ENCODE measurements at places on chromosomes 2 and 18.
A peak's percentile ranks its signal among the peaks of the same experiment; 100 is the strongest.

DNA sequence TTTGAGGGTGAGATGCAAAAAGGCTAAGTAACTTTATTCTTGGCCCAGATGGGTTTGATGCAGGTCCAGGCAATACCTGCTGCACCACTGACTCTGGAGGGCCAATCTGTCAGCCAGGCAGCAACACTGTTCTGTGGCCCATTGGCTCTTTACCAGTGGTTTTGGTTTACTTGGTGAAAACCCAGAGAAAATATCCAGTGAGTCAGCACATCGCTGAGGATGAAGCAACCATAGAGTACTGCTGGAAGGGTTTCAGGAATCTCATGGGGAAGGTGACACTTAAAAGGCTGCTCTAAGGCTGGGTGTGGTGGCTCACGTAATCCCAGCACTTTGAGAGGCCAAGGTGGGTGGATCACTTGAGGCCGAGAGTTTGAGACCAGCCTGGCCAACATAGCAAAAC, 192.5 kb upstream of the FAM98A start:
- DNase-seq = no peak

DNA sequence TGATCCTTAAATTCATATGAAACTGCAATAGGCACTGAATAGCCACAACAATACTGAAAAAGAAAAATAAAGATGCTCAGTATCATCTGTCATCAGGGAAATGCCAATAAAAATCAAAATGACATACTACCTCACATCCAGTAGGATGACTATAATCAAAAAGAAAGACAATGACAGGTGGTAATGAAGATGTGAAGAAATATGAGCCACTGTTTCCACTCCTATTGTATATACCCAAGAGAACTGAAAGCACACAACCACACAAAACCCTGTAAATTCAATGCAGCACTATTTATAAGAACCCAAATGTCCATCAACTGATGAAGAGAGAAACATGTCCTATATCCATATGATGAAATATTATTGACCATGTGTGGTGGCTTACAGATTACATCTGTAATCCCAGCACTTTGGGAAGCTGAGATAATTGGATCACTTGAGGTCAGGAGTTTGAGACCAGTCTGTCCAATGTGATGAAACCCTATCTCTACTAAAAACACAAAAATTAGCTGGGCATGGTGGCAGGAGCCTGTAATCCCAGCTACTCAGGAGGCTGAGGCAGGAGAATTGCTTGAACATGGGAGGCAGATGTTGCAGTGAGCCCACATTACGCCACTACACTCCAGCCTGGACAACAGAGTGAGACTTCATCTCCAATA, 39.9 kb downstream of the MAP3K2 start:
- peak; percentile 85 for DNase-seq

DNA sequence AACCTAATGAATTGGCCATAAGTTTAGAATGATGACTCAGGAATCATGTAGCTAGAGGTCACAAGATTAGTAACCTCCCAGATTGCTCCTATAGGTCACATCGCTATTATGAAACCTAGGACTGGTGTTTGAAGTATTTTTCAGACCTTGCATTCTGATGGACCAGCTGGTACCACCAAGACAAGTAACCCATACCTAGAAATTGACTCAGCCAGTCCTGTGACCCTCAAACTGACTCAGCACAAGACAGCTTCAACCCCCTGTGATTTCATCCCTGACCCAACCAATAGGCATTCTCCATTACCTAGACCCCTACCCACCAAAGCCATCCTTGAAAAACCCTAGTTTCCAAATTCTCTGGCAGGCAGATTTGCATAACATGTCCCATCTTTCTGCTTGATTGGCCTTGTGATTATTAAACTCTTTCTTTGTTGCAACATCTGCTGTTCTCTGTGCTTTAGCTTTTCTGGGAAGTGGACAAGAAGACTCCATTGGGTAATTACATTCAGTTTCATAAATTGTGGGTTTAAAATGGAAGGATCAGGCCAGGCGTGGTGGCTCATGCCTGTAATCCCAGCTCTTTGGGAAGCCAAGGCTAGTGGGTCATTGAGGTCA, 254.9 kb downstream of the IRS1 start:
- no peak for DNase-seq

GRCh38 chr18:35072616-35073015, 31.4 kb downstream of the MAPRE2 start:
- no peak for DNase-seq

DNA sequence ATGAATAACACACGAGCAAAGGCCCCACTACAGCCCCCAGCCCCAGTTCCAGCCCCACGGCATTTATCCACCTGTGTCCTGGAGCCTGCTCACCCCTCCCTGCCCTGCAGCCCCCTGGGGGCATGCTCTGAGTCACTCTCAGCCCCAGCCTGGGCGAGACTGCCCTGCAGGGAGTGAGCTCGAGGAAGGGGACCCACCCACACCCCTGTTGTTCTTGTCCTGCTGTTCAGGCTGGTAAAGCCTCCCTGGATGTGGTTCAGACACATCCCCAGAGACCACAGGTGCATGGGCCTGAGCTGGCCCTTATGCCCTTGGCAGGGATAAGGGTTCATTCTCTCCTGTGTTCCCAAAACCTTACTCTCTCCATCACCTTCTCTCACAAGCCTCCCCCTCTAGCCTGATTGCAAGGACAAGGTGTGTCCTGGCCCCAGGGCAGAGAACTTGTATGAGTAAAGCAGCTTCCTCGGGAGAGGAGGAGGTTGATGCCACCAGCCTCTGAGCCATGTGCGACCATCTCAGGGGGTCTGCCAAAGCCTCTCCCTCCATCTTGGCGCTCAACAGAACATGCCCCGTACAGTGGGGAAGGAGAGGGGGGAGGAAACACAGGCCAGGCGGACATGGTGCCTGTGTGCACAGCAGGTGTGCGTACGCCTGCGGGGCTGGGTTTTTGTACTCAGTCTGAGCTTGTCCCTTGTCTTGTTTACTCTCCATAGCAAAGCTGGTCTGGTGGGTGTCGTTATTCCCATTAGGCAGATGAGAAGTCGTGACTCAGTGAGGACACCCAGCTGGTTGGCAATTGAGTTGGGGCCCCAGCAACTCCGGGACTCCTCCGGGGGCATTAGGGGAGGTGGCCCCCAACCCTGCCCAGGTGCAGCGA, 64.4 kb downstream of the CIB4 start:
- no peak for DNase-seq

- no peak for DNase-seq
These were observed 483.4 kb upstream of the KLHL29 start for GRCh38 chr2:22901471-22902179.

DNA sequence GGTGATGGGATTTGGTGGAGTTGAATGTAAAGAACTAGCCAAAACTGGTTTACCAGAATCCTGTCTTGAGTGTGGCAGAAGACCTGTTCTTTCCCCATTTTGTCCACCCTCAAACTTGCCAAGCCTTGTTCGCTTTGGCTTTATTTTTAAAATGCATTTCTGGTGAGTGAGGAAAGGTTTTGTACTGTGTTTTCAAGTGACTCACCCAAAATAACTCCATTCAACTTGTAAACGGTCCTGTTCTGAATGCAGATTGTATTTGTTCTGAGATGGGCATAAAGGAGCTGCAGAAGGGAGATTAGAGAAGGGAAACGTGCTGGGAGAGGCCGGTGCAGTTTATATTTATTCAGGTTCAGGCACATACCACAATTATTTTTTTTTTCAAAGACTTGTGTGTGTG, 5.3 kb upstream of the ITPRID2 start:
- DNase-seq = no peak

DNA sequence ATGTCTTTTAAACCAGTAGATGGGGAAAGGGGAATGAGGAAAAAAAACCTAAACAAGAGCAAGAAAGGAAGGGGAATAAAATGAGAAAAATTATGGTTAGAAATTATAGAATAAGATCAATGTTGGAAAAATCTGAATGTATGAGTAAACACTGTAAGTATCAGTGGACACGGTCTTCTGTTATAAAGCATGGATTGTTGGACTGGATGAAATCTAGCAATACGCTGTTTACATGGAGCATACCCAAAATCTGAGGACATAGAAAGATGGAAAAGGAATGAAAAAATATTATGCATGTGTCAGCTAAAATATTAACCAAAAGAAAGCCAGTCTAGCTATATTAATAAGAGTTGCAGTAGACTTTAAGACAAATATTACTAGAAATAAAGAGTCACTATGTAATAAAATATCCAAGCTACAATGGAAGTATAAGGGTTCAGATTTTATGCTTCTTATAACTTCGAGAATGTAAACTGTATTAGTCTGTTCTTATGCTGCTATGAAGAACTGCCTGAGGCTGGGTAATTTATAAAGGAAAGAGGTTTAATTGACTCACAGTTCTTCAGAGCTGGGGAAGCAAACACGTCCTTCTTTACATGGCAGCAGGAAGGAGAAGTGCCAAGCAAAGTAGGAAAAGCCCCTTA, 32.4 kb downstream of the DDX1 start:
- no peak for DNase-seq

DNA sequence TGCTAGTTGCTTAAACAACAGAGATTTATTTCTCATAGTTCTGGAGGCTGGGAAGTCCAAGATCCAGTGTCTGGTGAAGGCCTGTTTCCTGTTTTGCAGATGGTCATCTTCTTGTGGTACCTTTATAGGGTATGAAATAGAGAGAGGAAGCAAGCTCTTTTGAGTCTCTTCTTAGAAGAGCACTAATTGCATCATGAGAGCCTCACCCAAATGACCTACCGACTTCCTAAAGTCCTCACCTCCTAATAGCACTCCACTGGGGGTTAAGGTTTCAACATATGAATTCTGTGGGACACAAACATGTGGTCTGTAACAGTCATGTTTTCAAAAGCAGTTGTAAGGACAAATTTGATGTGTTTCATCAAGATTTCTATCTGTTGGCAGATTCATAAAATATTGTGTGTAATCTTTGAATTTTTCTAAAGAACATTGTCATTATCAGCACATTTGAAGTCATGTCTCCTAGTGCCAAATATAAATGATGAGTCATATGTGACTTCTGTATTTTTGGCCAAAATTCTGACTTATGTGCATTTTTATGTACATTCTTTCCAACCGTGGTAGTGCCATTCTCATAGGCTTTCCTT, 45.3 kb downstream of the CD28 start:
- no peak for DNase-seq

DNA sequence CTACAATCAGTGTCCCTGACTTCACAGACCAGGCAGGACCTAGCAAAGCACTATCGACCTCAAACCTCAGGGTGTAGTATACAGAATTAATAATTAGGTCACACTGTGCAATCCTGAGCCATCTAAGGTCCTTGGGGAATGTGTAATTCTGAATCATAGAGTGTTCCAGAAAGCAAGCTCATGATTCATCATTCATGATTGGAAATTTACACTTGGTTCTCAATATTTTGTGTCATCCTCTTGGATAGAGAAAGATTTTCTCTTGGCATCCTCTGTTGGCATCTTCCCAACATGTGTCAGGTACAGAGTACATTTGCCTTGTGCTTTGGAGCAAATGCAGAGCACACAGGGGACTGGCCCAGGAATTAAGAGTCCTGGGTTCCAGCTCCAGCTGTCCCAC, 245.0 kb upstream of the NT5C1B start:
- no peak for DNase-seq

- no peak for DNase-seq
These were observed 24.7 kb upstream of the GPC1 start for GRCh38 chr2:240410808-240411207.

DNA sequence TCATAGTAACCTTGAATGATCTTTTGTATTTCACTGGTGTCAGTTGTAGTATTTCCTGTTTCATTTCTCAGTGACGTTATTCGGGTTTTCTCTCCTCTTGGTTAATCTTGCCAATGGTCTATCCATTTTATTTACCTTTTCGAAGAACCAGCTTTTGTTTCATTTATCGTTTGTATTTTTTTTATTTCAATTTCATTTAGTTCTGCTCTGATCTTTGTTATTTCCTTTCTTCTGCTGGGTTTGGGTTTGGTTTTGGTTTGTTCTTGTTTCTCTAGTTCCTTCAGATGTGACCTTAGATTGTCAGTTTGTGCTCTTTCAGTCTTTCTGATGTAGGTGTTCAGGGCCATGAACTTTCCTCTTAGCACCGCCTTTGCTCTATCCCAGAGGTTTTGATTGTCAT, 36.7 kb downstream of the SP140 start:
- DNase-seq = no peak

DNA sequence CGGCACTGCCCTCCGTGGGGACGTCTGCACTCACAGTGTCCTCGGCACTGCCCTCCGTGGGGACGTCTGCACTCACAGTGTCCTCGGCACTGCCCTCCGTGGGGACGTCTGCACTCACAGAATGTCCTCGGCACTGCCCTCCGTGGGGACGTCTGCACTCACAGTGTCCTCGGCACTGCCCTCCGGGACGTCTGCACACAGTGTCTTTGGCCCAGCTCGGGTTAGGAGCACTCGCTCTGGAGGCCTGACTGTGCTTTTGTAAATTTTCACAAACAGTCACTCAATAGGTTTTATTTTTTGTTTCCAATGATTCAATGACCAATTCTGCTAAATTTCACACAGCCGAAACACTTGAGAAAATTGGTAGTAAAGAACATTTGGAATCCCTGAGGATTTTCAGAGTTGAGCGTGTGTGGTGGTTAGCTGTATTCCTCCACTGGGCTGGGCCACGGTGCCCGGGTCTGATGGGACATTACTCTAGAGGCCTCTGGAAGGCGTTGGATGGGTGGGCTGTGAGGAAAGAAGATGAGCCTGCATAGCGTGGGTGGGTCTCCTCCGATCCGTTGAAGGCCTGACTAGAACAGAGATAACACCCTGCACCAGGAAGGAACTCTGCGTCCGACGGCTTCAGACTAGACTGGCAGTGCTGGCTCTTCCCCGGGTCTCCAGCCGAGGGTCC, 134.8 kb downstream of the RTP5 start:
- DNase-seq = no peak

DNA sequence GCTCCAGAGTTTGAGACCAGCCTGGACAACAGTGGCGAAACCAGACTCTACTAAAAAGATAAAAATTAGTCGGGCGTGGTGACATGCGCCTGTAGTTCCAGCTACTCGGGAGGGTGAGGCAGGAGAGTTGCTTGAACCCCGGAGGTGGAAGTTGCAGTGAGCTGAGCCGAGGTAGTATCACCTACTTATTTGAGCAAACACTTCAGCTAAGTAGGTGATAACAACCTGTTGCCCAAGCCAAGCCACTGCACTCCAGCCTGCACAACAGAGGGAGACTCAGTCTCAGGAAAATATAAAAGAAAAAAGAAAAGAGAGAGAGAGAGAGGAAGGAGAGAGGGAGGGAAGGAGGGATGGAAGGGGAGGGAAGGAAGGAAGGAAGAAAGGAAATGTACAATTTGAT, 21.3 kb downstream of the FER1L5 start:
- DNase-seq = no peak

DNA sequence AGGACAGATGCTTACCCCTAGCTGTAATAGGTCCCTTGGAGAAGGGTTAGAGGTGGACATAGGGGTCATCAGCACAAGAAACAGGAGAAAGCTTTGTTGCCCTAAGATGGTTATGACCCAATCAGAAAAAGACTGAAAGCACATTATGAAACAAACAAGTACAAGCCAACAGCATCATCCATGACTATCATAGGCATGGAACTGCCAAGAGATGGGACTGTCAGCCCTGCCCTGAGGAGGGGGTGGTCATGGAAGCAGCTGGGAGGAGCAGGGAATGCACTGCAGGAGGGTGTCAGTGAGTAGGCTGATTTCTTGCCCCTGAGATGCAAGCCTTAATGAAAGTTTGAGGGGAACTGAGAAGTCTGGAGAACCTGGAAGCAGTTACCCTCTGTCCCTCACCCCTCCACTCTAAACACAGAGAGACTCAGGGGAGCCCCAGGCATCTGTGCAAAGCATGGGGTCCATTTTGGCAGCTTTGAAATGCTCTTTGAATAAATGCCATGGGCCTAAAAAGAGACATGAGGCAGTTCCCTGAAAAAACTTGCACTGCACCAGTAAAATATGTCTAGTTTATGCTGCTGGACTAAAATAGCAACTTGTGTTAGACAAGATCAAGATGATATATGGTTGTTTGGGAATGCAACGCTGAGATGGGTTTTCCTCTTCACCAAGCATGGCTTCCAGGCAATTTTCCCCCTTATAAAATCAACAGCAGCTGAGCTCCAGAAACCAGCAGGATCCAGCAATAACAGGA, 122.7 kb upstream of the ZFP36L2 start:
- no peak for DNase-seq

Data from NCI-H82 (cell line).